ENCODE measurements at places on chromosomes 2 and 18. TPM values are rescaled to one million over a fixed set of nuclear protein-coding genes. Genes with fewer than 3 reads are reported as not detected.

The MAP3K19 gene
- 0.10 TPM for polyA plus RNA-seq

The VWA3B gene
- 0.79 TPM for polyA plus RNA-seq

The DPP10 gene
- polyA plus RNA-seq = 0.50 TPM

The TEX44 gene
- polyA plus RNA-seq = not detected

The RFX8 gene
- polyA plus RNA-seq = 3.9 TPM

The LOXL3 gene
- polyA plus RNA-seq = 9.1 TPM

The CPO gene
- polyA plus RNA-seq = not detected

The GREB1L gene
- polyA plus RNA-seq = 8.2 TPM

DNA sequence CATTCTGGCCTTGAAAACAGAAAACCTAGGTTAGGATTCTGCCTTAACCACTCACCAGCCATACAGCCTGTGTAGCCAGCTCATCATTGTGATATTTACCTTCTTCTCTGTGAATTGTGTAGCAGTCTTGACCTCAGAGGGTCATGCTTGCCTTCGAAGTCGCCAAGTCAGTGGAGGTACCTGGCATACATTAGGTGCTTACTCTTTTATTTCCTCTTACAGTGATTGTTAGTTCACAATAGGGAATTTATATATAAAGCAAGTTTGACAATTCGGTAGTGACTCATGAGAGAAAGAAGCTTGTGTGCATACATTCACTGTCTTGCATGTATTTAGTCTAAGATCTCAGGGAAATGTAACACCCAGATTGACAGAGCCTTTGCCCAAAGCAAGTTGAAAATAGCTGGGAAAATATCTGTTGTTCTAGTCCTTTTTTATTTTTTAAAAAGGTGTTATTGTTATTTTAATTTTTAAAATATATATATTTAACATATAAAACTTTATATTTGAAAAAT lies 290.6 kb downstream of the PTGR3 start:
- DNase-seq = no peak

DNA sequence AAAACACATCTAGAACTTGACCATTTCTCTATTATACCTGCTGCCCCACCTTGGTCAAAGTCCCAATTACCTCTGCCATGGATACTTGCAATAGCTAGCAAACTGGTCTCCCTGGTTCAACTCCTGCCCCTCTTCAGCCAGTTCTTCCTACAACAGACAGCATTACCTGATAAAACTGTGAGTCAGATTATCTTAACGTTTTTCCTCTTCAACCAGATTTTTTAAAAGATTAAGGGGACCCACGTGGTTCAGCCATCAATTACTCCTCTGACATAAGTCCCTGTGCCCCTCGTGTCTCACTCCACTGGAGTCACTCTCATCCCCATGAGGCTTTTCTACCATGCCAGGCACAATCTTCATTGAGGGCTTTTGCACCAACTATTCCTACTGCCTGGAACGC lies 5.3 kb upstream of the ARHGAP15 start:
- DNase-seq = no peak

DNA sequence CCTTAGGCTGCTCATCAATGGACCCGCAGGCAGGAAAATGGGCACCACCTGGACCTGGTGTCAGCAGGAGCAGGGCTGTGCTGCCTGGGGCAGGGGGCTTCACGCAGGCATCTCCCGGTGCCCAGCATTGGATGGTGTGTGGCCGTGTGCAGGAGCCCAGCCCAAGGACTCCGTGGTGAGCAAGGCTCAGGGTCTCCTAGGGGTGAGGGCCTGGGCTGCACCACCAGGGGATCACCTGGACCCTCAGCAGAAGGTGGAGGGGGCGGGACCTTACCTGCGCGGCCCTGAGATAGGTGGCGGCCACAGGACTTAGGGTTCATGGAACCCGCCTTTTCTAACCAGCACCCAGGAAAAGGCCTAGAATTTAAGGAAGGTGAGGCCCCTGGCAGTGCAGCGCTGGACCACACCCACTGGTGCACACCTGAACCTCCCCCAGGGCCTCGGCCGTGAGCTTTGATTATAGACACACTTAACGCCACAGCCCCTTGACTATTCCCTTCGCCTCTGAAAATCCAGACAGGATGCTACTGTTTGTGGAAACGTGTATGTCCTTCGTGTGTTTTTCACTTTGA lies 89.0 kb downstream of the TMEM18 start:
- no peak for DNase-seq

DNA sequence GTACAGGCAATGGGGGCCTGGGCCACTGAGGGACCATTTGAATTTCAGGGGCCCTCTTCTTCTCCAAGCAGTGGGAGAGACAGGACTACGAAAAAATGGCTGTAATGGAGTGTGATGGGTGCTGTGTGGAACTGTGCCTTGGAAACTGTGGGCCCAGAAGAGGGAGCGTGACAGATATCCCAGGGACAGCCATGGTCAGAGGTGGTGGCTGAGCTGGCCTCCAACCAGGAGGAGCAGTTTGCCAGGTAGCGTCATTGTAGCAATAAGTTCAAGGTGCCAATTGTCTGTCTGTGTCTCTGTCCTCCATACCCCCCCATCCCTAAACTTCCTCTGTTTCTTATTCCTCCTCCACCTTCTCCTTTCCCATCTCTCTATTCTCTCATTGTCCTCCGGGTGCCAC lies 15.3 kb downstream of the THNSL2 start:
- DNase-seq = no peak

DNA sequence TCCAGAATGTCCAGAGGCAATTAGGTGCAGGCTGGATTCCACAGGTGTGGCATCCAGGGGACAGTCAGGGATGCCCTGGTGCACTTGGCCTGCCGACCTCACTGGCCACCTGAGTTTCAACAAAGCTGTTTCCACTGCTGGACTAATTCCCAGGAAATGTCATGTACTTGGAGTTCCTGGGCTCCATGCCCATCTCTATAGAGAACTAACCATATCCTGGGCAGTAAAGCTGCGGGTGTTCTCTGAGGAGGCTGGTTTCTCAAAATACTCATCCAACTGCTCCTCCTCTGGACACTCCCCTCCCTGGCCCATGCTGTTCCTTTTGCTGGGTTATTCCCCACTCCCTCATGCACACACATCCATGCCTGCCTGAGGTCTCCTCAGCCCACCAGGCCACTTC lies 161.9 kb upstream of the SKOR2 start:
- DNase-seq = no peak

DNA sequence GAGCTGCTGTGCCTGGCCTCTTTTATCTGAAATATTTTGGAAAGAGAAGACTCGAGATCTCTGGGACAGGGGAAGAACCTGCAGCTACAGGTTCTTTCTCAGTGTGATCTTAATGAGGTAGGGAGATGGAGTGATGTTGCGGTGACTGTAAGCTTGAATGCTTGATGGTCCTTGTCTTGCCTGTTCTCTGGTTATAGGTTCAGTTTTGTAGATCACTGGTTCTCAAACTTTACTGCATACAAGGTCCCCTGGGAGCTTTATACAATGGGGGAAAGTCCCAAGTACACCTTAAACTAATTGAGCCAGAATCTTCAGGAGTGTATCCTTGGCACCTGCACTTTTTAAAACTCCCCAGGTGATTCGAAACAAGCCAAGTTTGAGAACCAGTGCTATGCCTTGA lies 136.7 kb upstream of the CXCR4 start:
- DNase-seq = no peak

DNA sequence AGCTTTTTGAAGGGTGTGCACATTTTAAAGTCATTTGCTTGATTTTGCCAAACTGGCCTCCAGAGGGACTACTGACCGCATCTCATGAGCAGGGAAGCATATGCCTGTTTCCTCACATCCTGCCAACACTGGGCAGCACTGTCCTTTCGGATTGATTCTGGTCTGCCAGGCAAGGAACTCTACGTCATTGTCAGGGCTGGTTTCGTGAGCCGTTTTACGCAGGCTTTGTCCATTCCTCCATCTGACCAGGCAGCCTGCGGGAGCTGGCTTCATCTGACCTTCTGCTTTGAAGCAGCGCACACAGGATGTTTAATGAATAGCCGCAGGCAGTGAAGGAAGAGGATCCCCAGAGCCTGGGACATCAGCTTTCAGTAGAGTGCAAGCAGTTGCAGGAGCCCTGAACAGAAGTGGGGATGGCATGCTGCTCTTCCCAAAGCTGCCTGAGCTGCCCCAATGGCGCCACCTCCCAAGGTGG lies 46.3 kb upstream of the SEMA4C start:
- no peak for DNase-seq

DNA sequence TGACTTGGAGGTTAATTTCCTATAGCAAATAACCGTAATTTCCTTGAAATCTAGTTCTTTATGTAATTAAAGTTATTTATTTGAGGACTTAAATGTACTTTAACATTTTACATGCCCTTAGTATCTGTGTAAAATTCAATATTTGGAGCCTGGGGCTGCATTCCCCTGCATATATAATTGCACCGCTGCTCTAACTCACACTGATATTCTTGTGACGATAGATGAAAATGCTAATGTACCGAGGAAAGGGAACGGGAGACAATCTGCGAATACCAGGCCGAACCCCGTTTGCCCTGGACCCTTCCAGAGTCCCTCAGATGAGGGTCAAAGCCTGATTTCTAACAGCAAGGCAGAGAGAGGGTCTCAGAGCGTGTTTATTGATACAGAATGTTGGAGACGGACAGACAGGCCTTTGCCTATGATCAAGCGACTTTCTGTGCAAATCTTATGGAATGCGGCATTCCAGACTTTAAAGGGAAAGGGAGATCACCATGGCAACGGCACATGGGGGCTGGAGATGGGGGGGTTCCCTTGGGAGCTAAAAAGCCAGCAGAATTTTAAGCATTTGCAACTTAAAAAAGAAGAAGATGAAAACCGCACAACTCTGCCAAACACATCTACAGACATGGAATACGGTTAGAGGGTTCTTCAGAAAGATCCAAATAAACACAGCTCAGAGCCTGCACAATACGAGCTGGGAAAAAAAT lies 57.6 kb upstream of the TWIST2 start:
- no peak for DNase-seq

Measured in muscle of back (tissue), 13 donors.